ENCODE measurements at places on chromosomes 4 and X.

- DNase-seq, result no peak
These were observed 132.1 kb downstream of the COL4A6 start for GRCh38 chrX:108306086-108306485.

DNA sequence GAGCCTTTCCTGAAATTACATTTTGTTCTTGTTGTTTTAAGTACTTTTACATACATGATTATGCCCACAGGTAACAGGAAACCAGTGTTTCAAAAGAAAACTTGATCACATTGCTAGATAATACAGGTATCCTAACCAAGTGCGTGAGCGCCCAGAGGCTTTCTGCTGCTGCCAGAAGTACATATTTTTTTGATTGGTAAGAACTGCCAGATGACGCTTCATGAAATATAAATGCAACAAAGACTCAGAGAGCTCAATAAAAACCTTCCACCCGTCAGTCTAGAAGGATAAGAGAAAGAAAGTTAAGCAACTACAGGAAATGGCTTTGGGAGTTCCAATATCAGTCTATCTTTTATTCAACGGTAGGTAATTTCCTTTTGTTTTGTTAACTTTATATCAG, at the start of gene EPGN:
EPGN (plus strand) TSS at position 256 of the 400 bp plus-strand sequence; CDS start at position 320, 64 bp downstream.
- DNase-seq, result no peak

- DNase-seq, result no peak
These were observed 1.8 kb downstream of the SH3BP2 start for GRCh38 chr4:2794486-2795299.

GRCh38 chr4:10158333-10158942, 41.8 kb upstream of the WDR1 start:
- no peak for DNase-seq

DNA sequence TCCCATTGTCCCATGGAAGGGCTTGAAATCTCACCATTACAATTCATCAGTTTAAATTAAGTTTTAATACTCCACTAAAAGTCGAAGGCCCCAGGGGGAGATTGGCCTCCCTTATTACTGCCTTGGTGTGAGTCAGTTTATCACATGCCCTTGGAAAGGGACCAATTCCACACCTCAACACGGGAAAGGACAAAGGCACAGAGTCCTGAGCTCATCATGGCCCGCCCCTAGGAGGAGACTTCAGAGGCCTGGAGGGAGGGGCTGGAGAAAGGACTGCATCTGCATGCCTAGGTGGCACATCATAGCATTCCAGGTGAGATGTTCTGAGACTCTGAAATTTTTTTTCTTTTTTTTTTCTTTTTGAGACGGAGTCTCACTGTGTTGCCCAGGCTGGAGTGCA, 2.8 kb upstream of the SEL1L3 start:
- DNase-seq, result no peak
